Inflammatory macrophage treated with lipopolysaccharide for 4 hours (primary cell): ENCODE measurements at places on chromosomes 4 and X.

DNA sequence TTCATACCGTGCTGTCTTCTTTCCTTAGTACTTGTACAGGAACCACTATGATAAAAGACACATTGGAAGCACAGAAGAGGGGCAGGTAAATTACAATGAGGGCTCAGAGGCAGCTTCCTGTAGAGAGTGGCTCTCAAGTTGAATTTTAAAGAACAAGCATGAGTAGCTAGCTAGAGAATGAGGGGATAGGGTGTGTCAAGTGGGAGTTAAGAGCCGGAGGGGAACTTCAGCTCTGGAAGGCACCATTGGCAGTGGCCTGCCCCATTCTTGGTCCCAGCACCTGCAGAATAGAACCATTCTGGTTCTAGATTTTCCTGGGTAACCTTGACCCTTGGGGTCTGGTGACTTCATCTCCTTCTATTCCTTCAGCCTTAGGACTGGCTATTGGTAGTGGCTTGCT, 34.0 kb upstream of the JADE1 start:
- no peak for DNase-seq

GRCh38 chr4:13218326-13218958, 265.7 kb downstream of the RAB28 start:
- DNase-seq: no peak

- DNase-seq: no peak
These were observed at the start of gene NAP1L2 for GRCh38 chrX:73214426-73215094. Gene NAP1L2, minus strand, starts transcription at chrX:73214851. Its CDS starts 359 bp downstream, at chrX:73214492.

GRCh38 chr4:35182451-35182850, 1061.9 kb downstream of the ARAP2 start:
- DNase-seq: no peak

DNA sequence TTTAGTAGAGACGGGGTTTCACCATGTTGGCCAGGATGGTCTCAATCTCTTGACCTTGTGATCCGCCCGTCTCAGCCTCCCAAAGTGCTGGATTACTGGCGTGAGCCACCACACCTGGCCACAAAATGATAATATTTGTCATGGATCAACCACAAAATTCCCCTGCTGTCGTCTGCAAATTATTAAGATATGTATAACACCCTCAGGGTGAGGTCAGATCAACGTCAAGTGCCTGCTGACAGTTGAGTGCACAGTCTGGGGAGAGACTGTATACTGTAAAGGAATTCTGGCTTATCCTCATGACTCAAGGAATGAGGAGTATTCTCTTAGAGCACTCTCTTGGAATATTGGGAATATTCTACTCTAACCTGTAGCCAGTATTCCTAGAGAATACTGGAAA, 11.2 kb downstream of the EPGN start:
- no peak for DNase-seq

GRCh38 chr4:6499238-6499600, 26.8 kb upstream of the PPP2R2C start:
- DNase-seq: no peak

DNA sequence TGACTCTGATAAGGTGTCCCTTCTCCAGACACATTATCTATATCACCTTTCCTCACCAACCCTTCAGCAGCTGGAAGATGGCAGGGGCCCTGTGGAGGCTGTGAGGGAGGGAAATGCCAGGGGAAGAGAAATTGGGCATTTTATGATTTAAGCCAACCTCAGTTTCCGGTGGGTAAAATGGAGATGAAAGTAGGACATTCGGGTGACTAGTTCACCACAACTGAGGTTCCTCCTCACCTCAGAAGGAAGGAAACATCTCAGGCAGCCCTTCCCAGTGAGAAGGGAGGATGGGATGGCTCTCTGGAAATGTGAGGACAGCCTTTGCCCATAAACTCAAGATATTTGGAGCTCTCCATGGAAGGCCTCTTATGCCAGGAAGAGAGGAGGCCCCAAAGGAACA, 251.5 kb downstream of the MID1IP1 start:
- no peak for DNase-seq

- no peak for DNase-seq
These were observed 36.0 kb downstream of the SLC9A7 start for GRCh38 chrX:46722742-46723568.

GRCh38 chrX:13759152-13759718, 24.7 kb downstream of the OFD1 start:
- peak; percentile 51 for DNase-seq

DNA sequence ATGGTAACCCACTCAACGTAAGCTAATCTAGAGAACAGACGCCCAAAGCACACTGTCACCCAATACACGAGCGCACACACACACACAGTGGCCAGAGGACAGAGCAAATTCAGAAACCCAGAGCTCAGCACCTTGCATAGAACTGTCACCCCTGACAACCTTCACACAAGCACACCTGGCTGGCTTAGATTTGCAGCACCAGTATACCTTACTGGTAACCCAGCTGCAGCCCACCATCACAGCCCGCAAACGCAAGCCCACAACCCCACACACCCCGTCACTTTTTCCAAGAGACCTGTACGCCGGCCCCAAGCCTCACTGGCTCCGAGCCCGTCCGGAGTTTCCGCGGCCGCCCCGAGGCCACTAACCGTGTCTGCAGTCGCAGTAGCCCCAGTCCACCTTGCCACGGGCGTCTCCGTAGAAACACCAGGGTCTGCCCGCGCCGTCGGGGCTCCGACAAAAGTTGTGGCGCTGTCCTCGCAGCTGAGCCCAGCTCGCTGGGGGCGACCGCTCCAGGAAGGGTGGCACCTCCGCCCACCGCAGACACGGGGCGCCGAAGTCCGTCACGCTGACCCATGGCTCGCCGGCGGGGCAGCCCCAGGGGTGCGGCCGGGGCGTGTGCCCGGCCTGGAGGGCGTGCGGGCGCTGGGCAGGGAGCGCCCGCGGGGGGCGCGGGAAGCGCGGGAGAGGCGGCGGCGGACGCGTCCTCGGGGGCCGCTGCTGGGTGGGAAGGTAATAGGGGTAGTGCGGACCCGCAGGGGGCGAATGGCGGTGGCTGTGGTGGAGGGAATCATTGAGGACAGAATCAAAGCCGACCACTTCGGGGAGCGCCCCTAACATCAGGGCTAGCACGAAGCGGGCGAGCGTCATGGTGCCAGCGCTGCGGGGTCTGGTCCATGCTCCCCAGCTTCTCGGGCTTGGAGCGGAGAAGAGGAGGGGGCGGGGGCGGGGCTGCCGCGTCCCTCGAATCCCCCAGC, 664 bp downstream of the PRSS12 start:
- no peak for DNase-seq

DNA sequence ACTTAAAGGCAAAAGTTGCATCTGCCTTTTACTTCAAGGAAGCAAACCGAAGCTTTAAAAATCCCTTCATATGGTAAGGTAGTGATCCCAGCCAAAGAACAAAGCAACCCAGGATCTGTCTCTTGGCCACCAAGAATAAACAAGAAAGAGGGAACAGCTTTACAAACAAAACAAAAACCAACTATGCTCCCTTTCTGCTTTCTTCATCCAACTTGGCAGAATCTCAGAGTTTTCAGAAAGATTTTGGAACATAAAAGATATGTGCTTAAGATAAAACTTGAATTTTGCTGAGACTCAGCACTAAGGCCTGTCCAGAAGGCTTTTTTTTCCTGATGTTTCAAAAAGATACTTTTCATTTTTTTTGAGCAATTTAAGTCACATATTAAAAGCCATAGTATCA, 94.0 kb downstream of the COL4A6 start:
- no peak for DNase-seq

DNA sequence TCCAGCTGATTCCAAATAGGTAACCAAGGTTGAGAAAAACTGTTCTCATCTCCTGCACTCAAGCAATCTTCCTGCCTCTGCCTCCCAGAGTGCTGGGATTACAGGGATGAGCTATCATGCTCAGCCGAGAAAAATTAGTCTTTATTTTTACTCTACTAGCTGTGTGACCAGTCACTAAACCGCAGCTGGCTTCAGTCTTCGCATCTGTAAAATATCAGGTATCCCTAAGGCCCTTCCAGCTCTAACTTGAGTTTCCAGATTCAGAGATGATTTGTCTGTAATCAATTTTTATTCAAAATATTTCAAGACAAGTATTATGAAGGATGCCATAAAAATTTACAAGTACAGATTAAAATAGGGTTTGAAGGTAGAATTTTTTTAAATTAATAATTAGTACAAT, 3.5 kb downstream of the ADH6 start:
- no peak for DNase-seq

DNA sequence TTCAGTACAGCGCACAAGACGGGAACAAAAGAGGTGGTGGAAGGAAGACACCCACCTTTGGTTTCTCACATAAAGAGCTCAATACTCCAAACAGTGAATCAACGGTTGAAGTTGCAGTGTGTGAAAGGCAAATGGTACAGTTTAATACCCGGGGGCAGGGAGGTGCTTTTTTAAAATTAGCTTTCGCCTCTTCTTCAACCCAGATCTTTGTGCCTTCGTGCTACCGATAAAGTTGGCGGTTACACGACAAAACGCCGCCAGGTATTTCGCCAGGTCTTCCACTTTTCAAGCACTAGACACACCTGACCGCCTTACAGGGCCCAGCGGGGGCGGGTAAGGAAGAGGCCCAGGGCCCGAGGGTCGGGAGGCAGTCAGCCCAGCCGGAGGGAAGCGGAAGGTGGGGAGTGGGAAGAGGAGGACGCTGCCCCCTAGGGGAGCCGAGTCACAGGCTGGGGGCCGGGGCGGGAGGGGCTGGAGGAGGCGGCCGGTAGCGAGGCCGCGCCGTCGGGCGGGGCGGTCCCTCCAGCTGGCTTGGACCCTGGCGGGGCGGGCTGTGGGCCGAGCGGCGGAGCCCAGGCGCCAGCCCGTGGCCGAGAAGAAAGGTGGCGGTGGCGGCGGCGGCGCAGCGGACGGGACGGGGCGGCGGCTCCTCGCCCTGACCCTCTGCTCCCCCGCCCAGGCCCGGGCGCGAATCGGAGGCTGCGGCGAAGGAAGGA, 16.0 kb downstream of the UTP3 start:
- peak; percentile 73 for DNase-seq

DNA sequence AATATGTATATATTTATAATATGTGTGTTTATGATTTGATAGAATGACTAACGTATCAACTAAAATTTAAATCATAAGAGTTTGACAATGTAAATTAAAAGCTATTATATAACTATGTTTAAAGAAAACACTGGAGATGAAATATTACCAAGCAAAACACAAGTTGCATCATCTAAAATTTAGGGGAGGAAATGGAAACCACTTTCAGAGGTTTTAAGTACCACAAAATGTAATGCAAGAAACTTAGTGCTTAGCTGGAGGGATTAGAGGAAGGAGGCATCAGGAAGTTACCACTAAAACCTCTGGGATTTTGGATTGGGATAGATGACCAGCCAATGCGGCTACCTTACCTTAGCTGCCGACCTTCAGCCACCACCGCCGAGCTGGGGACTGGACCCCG, 1192.1 kb upstream of the PRKX start:
- DNase-seq: peak; percentile 1

GRCh38 chrX:47843363-47843762, 6.7 kb downstream of the ZNF81 start:
- DNase-seq: no peak

DNA sequence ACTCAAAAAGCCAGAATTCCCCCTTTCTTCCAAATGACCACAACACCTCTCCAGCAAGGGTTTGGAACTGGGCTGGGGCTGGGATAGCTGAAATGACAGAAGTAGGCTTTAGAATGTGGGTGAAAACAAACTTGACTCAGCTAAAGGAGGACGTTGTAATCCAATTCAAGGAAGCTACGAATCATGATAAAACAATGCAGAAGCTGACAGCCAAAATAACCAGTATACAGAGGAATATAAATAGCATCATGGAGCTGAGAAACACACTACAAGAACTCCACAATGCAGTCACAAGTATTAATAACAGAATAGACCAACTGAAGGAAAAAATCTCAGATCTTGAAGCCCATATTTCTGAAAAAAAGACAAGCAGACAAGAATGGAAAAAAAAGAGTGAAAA, 95.8 kb upstream of the TET2 start:
- DNase-seq: peak; percentile 11

- DNase-seq: no peak
These were observed 50.5 kb downstream of the IL15 start for GRCh38 chr4:141686879-141687278.

DNA sequence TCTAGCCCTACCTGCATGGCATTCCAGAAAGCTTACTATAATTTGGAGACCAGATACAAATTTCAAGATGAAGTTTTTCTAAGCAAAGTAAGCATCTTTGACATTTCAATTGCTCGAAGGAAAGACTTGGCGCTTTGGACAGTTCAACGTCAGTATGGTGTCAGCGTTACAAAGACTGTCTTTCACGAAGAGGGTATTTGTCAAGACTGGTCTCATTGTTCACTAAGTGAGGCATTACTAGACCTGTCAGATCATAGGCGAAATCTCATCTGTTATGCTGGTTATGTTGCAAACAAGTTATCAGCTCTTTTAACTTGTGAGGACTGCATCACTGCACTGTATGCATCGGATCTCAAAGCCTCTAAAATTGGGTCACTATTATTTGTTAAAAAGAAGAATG, 17.6 kb downstream of the THAP9 start:
- DNase-seq: no peak

- peak; percentile 29 for DNase-seq
These were observed 193.0 kb downstream of the PDGFC start for GRCh38 chr4:156778606-156779005.

- no peak for DNase-seq
These were observed 243.7 kb upstream of the PSAPL1 start for GRCh38 chr4:7678318-7678852.

DNA sequence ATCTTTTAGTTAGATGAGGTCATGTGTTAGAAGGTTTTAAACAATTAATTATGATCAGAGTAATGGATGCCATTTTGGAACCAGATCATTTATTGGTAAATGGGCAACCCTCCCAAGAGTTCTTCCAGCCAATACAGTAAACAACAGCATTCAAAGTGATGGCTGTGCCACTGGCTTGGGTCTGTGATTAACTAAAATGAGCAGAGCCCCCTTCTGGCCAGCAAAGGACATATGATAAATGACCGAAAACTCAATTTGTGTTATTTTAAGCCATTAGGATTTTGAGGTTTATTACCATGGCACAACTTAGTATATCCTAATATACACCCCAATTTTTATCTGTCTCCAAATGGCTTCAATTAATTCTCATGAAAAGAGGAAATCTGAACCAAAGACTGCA, 90.8 kb upstream of the NPFFR2 start:
- DNase-seq: no peak

- no peak for DNase-seq
These were observed 268.2 kb upstream of the TEX13A start for GRCh38 chrX:105488716-105489115.

DNA sequence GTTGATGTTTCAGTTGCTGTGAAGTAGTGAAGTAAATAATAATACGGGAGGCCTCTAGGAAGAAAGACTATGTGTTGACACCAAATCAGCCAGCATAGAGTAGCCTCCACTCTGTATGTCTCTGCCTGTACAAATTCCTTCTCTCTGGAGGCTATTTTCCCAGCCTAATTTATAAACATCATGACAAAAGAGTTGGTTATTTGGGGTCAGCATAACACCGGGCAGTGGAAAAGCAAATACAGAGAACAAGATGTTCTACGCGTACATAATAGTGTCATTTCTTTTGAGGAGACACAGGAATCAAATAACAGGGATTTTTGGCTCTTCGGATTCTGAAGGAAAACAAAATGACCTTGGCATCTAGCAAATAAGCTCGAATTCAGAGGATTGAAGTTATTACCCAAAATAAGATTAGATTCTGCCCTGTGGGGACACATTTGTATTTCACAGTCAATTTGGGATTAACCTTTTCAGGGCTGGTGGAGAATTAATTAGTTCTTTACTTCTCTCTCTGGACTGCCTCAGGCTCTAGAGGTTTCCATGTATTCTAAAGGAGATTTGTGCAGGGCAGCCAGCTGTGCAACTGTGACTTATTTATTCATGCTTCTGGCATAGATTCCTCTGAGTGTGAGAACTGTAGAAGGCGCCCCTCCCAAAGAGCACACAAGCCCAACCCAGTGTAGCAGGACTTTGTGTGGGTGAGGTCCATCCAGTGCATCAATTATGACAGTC, 14.1 kb upstream of the SYTL4 start:
- DNase-seq: no peak
